Osteocyte (in vitro differentiated cells): ENCODE measurements at places on chromosomes 11 and 22. TPM values are rescaled to one million over a fixed set of nuclear protein-coding genes. Genes with fewer than 3 reads are reported as not detected.

- no peaks in the 10 kb centered on the region for H3K36me3 ChIP-seq
- H3K27me3 ChIP-seq = no peaks in the 10 kb centered on the region
- no peak for DNase-seq
- no peak overlapping the region for H3K4me3 ChIP-seq
- no peak overlapping the region for H3K27ac ChIP-seq
These were observed 48.2 kb downstream of the LRFN4 start for GRCh38 chr11:66904981-66905521.

SCUBE2 gene
- 1.9 and 3.3 TPM in 2 replicates for total RNA-seq

- H3K4me1 ChIP-seq = peaks cover 23% of the 10 kb centered on the region
- H3K36me3 ChIP-seq = no peaks in the 10 kb centered on the region
- H3K4me3 ChIP-seq = no peak overlapping the region
- H3K27me3 ChIP-seq = no peaks in the 10 kb centered on the region
These were observed 112.1 kb upstream of the OR4B1 start for GRCh38 chr11:48104568-48104924.

CNTN5 gene
- total RNA-seq = 0.29 and 0.30 TPM in 2 replicates

GRCh38 chr22:36577019-36577418, 48.1 kb upstream of the EIF3D start:
- H3K27me3 ChIP-seq = peaks cover 17% of the 10 kb centered on the region
- H3K36me3 ChIP-seq = no peaks in the 10 kb centered on the region
- H3K27ac ChIP-seq = no peak overlapping the region
- DNase-seq = no peak

DNA sequence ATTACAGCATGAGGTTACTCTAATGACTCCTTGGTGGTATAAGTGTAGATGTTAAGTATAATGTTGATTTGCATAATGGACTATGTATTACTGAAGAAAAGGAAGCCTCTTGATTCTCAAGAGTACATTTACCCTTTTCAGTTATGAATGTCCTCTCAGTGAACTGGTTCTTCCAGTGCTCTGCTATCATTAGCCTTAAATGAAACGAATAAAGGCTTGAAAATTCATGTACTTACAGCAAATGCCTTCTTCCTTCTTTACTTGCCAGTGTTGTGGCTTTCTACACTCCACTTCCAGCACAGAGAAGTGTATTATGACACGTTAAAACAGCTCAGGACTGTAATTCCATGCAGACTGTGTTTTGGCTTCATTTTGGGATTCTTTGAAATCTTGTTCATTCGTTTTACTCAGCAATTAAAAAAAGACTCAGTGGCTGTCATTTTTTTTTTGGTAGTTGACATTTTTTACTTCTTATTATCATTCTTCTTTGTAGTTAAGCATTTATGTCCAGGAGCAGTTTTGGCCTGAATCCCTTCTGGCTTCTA, 96.9 kb downstream of the MTMR3 start:
- H3K27ac ChIP-seq = no peak overlapping the region
- no peaks in the 10 kb centered on the region for H3K4me1 ChIP-seq
- peaks cover 15% of the 10 kb centered on the region for H3K36me3 ChIP-seq
- no peak overlapping the region for H3K4me3 ChIP-seq
- H3K27me3 ChIP-seq = no peaks in the 10 kb centered on the region

CEP164 gene
- 40.1 and 42.0 TPM in 2 replicates for total RNA-seq

HEPHL1 gene
- not detected in 2 replicates for total RNA-seq

GRCh38 chr11:112050721-112051120, 23.1 kb downstream of the PIH1D2 start:
- no peak for DNase-seq
- peaks cover 7% of the 10 kb centered on the region for H3K4me1 ChIP-seq
- no peak overlapping the region for H3K4me3 ChIP-seq

GRCh38 chr22:37283393-37283937, 1.2 kb downstream of the CYTH4 start:
- no peak for DNase-seq
- no peak overlapping the region for H3K27ac ChIP-seq
- no peak overlapping the region for H3K4me3 ChIP-seq
- peaks cover 19% of the 10 kb centered on the region for H3K4me1 ChIP-seq
- peaks cover 19% of the 10 kb centered on the region for H3K27me3 ChIP-seq

DNA sequence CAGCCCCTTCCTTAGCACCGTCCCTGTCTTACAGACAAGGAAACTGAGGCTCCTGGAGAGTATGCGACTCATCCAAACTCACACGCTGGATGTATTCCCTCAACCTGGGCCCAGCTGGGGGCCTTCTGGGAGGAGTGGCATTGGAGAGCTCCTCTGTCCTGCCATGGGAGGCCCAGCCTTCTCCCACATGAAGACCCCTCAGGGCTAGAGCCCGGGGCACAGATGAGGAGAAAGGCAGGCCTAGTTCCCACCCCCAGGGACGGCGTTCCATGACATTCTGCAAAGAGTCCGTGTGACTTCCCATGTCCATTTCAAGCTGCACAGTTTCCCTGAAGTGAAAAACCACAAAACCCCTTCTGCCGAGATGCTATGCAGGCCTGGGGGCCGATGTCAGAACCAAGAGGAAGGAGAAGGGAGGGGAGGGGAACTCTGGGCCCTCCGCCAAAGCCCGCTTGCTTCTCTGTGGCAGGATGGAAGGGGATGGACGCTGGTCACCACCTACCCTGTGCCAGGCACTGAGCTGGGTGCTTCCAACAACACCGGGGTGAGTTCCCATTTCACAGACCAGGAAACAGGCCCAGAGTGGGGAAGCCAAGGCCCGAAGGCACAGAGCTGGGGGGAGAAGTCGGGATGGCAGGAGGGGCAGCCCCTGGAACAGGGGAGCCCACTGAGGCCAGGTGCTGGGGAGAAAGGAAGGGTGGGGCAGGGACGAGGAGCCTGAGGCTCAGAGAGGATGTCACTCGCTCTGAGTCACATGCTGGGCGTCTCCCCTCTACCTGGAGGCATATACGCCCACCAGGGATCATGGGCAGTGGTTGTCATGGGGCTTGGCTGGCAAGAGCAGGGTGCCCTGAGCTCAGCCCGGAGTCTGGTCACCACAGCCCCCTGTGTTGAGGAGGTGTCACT, 15.7 kb downstream of the RAC2 start:
- peaks cover 24% of the 10 kb centered on the region for H3K4me1 ChIP-seq
- peak overlapping the region; percentile 68 for H3K27ac ChIP-seq
- DNase-seq = no peak
- peaks cover 13% of the 10 kb centered on the region for H3K27me3 ChIP-seq
- H3K4me3 ChIP-seq = no peak overlapping the region

DNA sequence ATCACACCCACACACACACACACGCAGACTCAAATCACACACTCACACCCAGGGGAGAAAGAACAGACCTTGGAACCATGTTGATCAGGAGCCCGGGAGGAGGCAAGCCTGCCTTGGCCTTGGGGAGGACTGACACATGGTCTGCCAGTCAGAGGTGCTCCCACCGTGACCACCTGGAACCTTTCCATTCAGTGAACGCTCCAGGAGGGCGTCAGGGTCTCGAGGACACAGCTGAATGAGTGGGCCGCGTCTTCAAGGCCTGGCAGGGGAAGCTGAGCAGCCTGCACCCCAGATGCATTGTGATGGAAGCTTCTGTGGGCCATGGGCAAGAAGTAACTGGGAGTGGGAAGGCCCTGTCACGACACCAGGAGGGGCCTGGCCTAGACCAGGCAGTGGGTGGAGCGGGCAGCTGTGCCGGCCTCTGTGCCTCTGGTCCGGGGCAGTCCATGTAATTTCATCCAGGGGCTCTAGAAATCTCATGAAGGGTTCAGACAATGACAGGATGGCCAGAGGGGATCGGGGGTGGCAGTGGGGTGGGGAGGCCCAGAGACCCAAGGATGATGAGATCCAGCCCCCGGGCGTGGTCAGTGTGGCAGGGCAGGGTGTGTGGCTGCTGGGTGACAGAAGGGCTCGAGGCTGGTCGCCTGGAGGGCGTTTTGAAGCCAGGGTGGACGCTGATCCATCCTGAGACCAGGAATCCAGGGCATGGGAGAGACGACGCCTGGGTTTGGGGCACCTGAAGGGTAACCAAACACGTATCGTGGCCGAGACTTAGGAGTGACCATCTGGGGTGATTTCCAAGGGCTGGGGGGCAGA, 53.7 kb downstream of the IGF2 start:
- peaks cover 16% of the 10 kb centered on the region for H3K27me3 ChIP-seq
- peaks cover 9% of the 10 kb centered on the region for H3K36me3 ChIP-seq
- no peak overlapping the region for H3K4me3 ChIP-seq
- no peaks in the 10 kb centered on the region for H3K4me1 ChIP-seq
- no peak overlapping the region for H3K27ac ChIP-seq
- peak; percentile 82 for DNase-seq

SAA1 gene
- total RNA-seq = not detected in 2 replicates

DNA sequence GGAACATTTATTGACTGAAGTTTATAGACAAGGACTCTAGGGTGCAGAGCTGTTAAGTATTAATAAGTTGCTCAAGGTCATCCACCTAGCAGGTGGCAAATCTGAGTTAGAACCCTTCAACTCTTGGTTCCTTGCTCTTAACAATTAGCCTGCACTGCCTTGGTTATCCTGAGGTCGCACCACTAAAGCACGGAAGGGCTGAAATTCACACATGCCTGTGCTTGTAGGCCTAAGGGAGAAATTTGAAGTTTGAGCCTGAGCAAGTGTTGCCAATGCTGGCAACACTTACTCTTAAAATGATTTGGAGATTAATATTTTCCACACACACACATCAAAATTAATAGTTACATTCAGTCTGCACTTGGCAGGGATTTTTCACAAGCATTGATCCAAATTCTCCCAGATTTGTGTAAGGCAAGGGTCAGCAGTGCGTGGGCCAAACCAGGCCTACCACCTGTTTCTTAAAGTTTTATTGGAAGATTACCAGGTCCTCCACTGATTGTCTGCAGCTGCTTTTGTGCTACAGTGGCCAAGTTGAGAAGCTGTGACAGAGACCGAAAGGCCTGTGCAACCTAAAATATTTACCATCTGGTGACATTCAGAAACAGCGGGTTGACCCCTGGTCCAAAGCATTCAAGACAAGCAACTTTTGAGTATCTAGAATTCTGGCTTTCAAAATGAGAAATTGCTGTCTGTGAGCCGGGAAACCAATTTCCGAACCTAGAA, 16.3 kb downstream of the APOL5 start:
- peaks cover 3% of the 10 kb centered on the region for H3K27me3 ChIP-seq
- H3K4me1 ChIP-seq = no peaks in the 10 kb centered on the region
- DNase-seq = no peak

DNA sequence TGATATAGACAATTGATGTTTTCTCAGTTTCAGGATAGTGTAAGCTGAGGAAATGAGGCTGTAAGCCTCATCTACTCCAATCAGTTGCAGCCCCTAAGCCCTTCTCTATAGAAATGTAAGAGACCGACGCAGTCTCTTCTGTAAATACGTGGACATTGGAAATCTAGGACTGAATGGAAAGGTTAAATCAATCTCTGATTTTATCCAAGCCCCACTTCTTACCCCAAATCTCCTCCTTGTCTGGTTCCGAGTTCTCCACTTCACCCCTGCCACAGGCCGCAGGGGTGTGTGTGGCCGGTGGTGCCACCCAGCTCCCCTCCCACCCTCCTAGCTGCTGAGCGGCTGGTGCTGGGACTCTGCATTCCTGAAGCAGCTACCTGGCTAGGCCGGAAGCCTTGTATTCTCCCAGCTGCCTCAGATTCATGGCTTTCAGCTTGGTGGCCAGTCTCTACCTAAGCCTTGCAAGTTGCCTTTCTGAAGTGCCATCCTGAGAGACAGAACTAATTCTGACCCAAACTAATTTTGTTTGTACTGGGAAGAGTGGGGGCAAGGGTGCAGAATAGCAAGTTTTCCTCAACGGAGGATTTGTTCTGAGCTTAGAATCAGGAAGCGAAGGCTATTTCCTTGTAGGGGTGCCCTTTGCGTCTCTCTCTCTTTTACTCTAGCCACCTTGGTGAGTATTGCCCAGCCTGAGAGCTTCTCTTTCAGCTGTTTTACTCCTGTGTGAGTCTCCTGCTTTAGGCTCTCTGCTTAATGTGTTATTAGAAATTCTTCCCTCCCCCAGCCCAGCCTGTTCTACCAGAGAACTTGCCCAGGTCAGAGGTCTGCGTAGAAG, 749 bp downstream of the VWA5A start:
- H3K4me3 ChIP-seq = peak overlapping the region; percentile 93
- peaks cover 26% of the 10 kb centered on the region for H3K36me3 ChIP-seq
- H3K27ac ChIP-seq = peak overlapping the region; percentile 68
- peaks cover 8% of the 10 kb centered on the region for H3K4me1 ChIP-seq

DNA sequence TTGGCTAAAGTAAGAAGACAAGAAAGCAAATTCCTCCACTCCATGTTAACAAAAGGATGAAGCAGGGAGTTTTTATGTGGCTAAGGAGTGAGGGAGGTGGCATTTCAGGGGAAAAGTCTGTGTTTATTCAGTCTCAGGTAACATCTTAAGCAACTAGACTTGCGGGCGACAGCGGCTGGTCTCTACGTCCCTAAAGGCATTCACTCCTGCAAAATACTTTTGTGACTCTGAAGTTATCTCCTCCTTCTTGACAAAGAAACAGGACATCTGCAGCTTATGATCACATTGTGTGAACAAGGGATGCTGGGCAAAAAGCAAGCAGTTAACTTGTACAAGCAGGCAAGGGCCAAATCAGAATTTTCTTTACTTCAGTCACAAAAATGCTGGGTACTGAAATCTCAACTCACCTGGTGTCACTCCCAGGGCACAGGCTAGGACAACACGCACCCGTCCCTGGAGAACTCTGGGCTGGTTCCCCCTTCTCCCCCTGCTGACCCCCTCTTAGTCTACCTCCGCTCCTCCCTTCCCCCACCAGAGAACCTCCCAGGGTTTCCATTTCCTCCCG, 38.3 kb downstream of the IGLL5 start:
- no peak overlapping the region for H3K27ac ChIP-seq
- peaks cover 3% of the 10 kb centered on the region for H3K27me3 ChIP-seq
- H3K36me3 ChIP-seq = no peaks in the 10 kb centered on the region
- no peaks in the 10 kb centered on the region for H3K4me1 ChIP-seq
- DNase-seq = no peak

- H3K27me3 ChIP-seq = no peaks in the 10 kb centered on the region
- peaks cover 1% of the 10 kb centered on the region for H3K4me1 ChIP-seq
- no peak overlapping the region for H3K4me3 ChIP-seq
- no peak overlapping the region for H3K27ac ChIP-seq
- no peak for DNase-seq
- no peaks in the 10 kb centered on the region for H3K36me3 ChIP-seq
These were observed 99.0 kb downstream of the CASP12 start for GRCh38 chr11:104799251-104799650.

GRCh38 chr11:24070435-24070834, 426.4 kb upstream of the LUZP2 start:
- no peaks in the 10 kb centered on the region for H3K27me3 ChIP-seq
- H3K4me3 ChIP-seq = no peak overlapping the region
- H3K4me1 ChIP-seq = peaks cover 5% of the 10 kb centered on the region
- no peak overlapping the region for H3K27ac ChIP-seq

- no peak overlapping the region for H3K27ac ChIP-seq
- H3K27me3 ChIP-seq = no peaks in the 10 kb centered on the region
- no peaks in the 10 kb centered on the region for H3K36me3 ChIP-seq
These were observed 9.8 kb upstream of the SPI1 start for GRCh38 chr11:47387944-47388696.

- H3K36me3 ChIP-seq = peaks cover 65% of the 10 kb centered on the region
- H3K4me1 ChIP-seq = peaks cover 18% of the 10 kb centered on the region
- no peak for DNase-seq
- H3K27ac ChIP-seq = peak overlapping the region; percentile 52
These were observed 13.4 kb upstream of the GRK2 start for GRCh38 chr11:67252831-67253239.

GRCh38 chr22:39643311-39644083, 72.9 kb downstream of the CACNA1I start:
- H3K4me3 ChIP-seq = no peak overlapping the region
- H3K27me3 ChIP-seq = peaks cover 9% of the 10 kb centered on the region
- no peaks in the 10 kb centered on the region for H3K4me1 ChIP-seq
- H3K27ac ChIP-seq = no peak overlapping the region
- DNase-seq = no peak
